Pericardium fibroblast (primary cell): ENCODE measurements at places on chromosomes 11 and 22. TPM values are rescaled to one million over a fixed set of nuclear protein-coding genes. Genes with fewer than 3 reads are reported as not detected.

The GRM5 gene
- under 0.01 TPM in 1 of 2 replicates, not detected in the other for total RNA-seq

The OR51G2 gene
- total RNA-seq = not detected in 2 replicates

The SHISAL1 gene
- total RNA-seq = under 0.01 and 1.1 TPM in 2 replicates

The SLC29A2 gene
- total RNA-seq = 0.26 TPM in 1 of 2 replicates, not detected in the other

The MPPED2 gene
- not detected in 2 replicates for total RNA-seq

The OR10A3 gene
- not detected in 2 replicates for total RNA-seq

The PARVA gene
- 50.7 and 72.2 TPM in 2 replicates for total RNA-seq

The MYBPC3 gene
- not detected in 2 replicates for total RNA-seq

The MYH9 gene
- 215 and 459 TPM in 2 replicates for total RNA-seq

The PTPN5 gene
- total RNA-seq = not detected in 2 replicates

The MRPL23 gene
- 63.6 and 67.1 TPM in 2 replicates for total RNA-seq

The SOX6 gene
- total RNA-seq = 0.09 and 0.47 TPM in 2 replicates

The GPR83 gene
- total RNA-seq = not detected in 2 replicates

The ARHGAP32 gene
- 5.2 and 10.4 TPM in 2 replicates for total RNA-seq

The NEFH gene
- total RNA-seq = 0.85 and 1.3 TPM in 2 replicates

The CSF2RB gene
- 0.17 and 0.82 TPM in 2 replicates for total RNA-seq

The OR4D5 gene
- total RNA-seq = not detected in 2 replicates

The CD3D gene
- not detected in 2 replicates for total RNA-seq

The SYT9 gene
- not detected in 2 replicates for total RNA-seq

The CCDC82 gene
- 3.7 and 10.7 TPM in 2 replicates for total RNA-seq

The TTLL8 gene
- total RNA-seq = not detected in 2 replicates

The CCDC81 gene
- total RNA-seq = under 0.01 TPM in 1 of 2 replicates, not detected in the other

The ZC3H12C gene
- total RNA-seq = 4.7 and 6.6 TPM in 2 replicates

The MS4A15 gene
- total RNA-seq = not detected in 2 replicates

The ATXN10 gene
- total RNA-seq = 89.5 and 103 TPM in 2 replicates

The LRP5 gene
- 18.0 and 20.2 TPM in 2 replicates for total RNA-seq

The OSBPL5 gene
- total RNA-seq = 24.2 and 38.0 TPM in 2 replicates

The C11orf42 gene
- total RNA-seq = not detected in 2 replicates

The VWCE gene
- total RNA-seq = 2.2 and 4.4 TPM in 2 replicates

The GALNT18 gene
- total RNA-seq = 0.70 and 1.5 TPM in 2 replicates

The GLYATL2 gene
- 0.17 and 1.1 TPM in 2 replicates for total RNA-seq

The TBX10 gene
- not detected in 2 replicates for total RNA-seq

The CALCA gene
- 0.93 TPM in 1 of 2 replicates, not detected in the other for total RNA-seq

The PRR5L gene
- total RNA-seq = 1.8 and 8.9 TPM in 2 replicates

The SNAP29 gene
- 16.1 and 20.3 TPM in 2 replicates for total RNA-seq
